ENCODE measurements at places on chromosomes 1 and 21. TPM values are rescaled to one million over a fixed set of nuclear protein-coding genes. Genes with fewer than 3 reads are reported as not detected.

TMEM269 gene
- 0.07 TPM for total RNA-seq

OR2T29 gene
- not detected for total RNA-seq

KISS1 gene
- not detected for total RNA-seq

PALMD gene
- 2.6 TPM for total RNA-seq

GPATCH4 gene
- 8.7 TPM for total RNA-seq

APCS gene
- total RNA-seq: not detected

TEX38 gene
- total RNA-seq: not detected

ZBTB8B gene
- 0.07 TPM for total RNA-seq

CLCA1 gene
- total RNA-seq: not detected

OR10R2 gene
- not detected for total RNA-seq

GJB3 gene
- not detected for total RNA-seq

FCAMR gene
- total RNA-seq: not detected

Measured in smooth muscle cell of the pulmonary artery (primary cell).